ENCODE measurements at places on chromosomes 12 and 14.

GRCh38 chr14:104131968-104132732, 6.2 kb upstream of the KIF26A start:
- DNase-seq, result no peak

- DNase-seq, result no peak
Observed at GRCh38 chr12:54404061-54405004, 14.7 kb downstream of the ITGA5 start.

- no peak for DNase-seq
Observed at GRCh38 chr14:104843442-104844305, 21.4 kb upstream of the CEP170B start.

GRCh38 chr12:62512901-62513300, 46.3 kb downstream of the MON2 start:
- no peak for DNase-seq

GRCh38 chr12:104669089-104669721, 212.5 kb downstream of the CHST11 start:
- no peak for DNase-seq

- no peak for DNase-seq
Observed at GRCh38 chr12:116365114-116365513, 87.6 kb upstream of the MED13L start.

GRCh38 chr12:65139389-65139788, 18.3 kb upstream of the WIF1 start:
- no peak for DNase-seq

- no peak for DNase-seq
Observed at GRCh38 chr14:71739273-71739990, 192.8 kb upstream of the RGS6 start.

DNA sequence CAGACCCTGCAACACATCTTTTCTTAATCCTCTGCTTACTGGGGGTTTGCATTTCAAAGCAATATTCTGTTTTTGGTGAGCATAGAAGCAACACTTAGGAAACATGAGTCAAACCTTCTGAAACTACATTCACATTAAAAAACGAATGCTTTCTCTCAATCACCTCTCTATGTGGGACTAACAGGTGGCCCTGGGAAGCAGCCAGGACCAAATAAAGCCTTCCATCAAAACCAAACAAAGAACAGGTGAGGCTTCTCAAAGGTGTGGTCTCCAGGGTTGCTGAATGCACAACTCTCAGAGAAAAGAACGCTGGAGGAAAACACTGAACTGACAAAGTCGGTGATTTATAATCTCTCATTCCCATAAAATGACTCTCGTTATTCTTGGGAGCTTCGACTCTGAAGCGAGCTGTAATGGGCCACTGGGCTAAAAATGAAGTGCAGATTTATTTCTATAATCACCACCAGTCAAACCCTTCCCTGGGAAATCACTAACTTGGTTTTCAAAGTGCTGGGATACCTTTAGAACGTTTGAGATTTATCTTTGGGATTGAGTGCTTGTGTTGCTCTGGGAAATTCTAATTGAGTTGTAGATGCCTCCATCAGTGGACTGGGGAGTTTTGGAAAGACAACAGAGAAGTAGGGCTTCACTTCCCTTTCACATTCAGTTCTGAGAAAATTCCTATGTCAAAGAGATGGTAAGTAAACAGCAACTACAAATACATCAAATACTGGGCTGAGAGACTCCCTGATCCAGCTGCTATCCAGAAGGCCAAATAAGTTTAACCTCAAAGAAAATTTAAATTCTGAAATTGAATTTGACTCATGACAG, 262.0 kb upstream of the TMPO start:
- DNase-seq, result no peak

- DNase-seq, result no peak
Observed at GRCh38 chr12:9331218-9331626, 123.0 kb upstream of the PZP start.

DNA sequence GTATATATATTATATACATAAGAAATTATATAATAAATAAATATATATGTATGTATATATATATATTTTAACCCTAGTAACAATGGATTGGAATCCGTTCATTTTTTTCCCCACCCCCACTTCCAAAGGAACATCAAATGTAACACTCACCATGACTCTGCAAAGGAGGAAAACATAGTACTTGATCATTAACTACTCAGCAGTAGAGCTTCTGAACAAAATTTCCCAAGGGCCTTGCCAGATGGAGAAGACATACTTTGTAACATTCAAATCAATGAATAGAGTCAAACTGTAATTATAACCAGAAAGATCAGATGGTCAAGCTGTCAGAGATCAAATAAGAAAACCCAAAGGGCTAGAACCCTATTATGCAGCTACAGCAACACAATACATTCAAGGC, 126.0 kb upstream of the CNTN1 start:
- DNase-seq, result no peak

GRCh38 chr12:62787023-62787422, 147.9 kb downstream of the PPM1H start:
- DNase-seq, result no peak

GRCh38 chr12:59404109-59404650, 191.6 kb upstream of the SLC16A7 start:
- DNase-seq, result no peak

DNA sequence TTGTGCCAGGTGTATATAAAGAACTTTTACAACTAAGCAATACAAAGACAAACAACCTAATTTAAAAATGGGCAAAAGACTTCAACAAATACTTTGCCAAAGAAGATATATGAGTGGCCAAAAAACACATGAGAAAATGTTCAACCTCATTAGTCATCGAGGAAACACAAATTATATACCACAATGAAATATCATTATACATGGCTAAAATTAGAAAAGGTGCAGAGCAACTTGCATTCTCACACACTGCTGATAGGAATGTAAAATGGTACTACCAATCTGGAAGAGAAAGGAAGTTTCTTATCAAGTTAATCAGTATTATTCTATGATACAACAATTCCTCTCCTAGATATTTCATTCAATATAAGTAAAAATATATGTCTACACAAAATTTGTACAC, 131.6 kb upstream of the FRMD6 start:
- DNase-seq, result no peak

- no peak for DNase-seq
Observed at GRCh38 chr12:1093166-1093751, 102.2 kb downstream of the ERC1 start.

DNA sequence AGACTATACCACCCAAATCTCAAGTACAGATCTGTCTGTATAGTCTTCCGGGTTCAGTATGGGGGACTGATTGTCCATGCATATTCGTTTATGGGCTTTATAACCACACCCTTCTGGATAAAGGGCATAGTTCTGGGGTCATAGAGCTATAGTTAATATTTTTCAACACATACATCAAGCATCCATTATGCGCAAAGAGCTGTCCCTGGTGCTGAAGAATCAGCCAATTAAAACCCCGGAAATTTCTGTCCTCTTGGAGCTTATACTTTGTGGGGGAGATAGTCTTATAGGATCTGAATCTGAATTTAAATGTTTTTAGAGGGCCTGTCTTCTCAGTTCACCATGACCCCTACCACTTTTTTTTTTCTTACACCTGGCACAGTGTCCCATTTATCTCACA, 256.7 kb downstream of the SUDS3 start:
- DNase-seq, result no peak

DNA sequence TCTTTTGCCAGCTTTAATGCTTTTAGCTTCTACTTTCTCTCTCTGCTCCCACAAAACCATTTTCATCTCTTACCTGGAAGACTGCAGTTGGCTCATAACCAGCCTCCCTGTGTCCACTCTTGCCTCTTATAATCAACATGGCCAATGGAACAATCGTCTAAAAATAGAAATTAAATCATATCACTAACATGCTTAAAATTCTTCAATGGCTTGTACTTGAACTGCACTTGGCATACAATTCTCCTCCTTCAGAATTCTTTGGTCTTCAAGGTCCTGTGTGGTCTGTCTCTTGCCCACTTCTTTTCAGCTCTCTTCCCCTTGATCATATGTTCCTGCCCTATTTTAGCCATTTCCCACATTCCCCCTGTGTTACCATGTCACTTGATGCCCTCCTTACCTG, 342.2 kb downstream of the ATP23 start:
- no peak for DNase-seq

- no peak for DNase-seq
Observed at GRCh38 chr14:50744231-50744630, 76.1 kb upstream of the SAV1 start.

GRCh38 chr12:5294274-5295070, 137.4 kb upstream of the NTF3 start:
- no peak for DNase-seq

DNA sequence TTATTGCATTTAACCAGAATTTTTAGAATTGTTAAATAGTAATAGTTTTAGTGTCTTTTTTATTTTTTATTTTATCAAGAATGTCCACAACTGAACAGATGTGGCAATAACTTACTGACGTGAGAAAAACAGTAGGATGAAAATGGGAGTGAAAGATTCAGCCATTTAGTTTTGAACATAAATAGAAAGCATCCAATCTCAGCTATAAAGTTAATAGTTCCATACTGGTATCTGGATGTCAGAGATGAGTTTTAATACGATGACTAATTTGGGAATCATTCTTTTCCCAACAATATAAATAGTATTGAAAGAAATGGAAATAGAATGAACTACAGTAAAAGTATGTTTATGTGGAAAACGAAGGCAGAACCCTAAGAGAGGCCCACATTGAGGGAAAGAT, 159.4 kb downstream of the EPS8 start:
- DNase-seq, result no peak

DNA sequence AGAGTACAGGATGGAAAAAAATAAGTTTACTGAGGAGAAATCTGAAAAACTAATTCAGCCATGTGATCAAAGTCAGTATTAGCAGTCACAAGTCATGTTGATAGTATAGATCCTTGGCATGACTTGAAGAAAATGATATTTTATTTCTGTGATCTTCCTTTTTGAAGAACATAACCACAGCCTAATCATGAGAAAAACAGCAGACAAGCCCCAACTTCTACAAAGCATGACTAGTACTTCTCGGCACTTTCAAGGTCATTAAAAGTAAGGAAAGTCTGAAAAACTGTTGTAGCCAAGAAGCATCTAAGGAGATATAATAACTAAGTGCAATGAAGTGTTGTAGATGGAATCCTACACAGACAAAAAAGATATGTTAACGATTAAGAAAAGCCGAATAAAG, 264.1 kb upstream of the FOXG1 start:
- DNase-seq, result no peak

DNA sequence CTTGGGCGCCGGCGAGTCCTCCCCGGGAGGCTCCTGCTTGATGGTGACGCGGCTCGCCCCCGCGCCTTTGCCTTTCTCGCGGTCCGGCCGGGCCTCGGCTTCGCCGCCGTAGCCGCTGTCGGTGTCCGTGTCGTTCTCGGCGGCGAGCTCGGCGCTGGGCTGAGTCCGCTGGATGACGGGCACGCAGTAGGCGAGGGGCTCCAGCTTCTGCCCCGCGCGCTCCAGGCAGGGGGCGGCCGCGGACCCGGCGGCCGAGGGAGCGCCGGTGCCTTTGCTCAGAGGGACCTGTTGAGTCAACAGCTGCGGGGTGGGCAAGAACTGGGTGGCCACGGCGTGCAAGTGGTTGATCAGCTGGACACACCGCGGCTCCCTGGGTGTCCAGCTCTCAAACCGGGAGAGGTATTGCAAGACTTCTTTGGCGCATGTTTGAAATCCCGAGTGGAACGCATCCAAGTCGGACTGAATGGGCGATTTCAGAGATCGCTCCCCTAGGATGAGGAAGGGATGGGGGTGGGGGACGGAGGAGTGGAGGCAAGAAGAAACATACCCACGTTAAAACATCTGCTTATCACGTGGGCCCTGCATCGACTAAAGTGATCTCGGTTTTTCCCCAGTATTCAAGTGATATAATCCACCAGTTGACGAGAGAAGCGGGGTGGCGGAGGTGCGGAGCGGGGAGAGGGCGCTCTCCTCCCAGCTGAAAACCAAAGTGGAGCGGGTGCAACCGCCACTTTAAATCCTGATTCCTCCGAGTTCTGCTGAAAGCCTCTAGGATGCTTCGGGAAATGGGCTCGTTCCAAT, 2.0 kb downstream of the BHLHE41 start:
- DNase-seq, result no peak

DNA sequence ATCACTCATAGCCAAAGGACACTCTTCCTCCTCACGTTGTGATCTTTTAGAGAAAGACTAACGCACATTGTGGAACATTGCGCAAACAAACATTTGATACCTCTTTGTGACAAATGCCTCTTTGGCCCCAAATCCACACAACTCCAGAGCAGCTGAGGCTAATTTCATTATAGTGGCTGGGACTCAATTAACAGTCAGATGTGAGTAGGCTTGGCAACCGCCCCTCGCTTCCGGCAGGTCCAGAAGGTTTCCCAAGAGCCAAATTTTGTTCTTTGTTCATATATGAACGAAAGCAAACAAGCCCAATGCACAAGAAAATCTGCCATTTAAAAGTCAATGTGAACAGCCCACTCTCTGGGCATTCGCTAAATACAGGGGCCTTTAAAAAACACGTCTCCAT, 273.9 kb downstream of the GLT1D1 start:
- DNase-seq, result no peak

DNA sequence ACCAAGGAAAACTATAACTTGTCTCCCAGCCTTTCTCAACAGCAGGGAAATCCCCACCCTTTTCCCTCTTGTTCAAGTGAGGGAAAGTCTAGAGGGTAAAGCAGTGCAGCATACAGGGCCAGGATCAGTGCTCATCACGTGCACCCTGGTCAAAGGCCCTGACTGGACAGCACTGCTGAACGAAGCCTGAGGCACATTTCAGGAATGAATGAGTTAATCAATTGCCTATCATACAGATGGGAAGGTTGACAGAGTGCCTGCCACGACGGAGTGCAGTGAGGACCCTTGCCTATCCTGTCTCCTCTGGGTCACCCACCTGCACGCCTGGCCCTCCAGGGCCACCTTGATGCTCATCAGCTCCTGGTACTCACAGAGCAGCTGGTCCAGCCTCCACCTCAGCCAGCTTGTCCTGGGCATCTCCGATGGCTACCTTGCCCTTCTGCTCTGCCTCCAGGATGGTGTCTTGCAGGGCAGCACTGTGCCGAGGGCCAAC, 11.7 kb upstream of the KRT73 start:
- DNase-seq, result no peak

GRCh38 chr14:49984424-49984823, 91.5 kb downstream of the ARF6 start:
- no peak for DNase-seq

- DNase-seq, result no peak
Observed at GRCh38 chr14:88163731-88164255, 158.9 kb downstream of the GPR65 start.

Data from SIG-M5 (cell line).